ENCODE measurements at places on chromosomes 2 and 18.
A peak's percentile ranks its signal among the peaks of the same experiment; 100 is the strongest.

DNA sequence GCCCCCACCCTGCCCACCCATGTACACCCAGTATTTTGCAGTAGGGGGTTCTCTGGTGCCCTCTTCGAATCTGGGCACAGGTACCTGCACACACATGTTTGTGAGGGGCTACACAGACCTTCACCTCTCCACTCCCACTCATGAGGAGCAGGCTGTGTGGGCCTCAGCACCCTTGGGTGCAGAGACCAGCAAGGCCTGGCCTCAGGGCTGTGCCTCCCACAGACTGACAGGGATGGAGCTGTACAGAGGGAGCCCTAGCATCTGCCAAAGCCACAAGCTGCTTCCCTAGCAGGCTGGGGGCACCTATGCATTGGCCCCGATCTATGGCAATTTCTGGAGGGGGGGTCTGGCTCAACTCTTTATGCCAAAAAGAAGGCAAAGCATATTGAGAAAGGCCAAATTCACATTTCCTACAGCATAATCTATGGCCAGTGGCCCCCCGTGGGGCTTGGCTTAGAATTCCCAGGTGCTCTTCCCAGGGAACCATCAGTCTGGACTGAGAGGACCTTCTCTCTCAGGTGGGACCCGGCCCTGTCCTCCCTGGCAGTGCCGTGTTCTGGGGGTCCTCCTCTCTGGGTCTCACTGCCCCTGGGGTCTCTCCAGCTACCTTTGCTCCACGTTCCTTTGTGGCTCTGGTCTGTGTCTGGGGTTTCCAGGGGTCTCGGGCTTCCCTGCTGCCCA, 9.3 kb downstream of the PROC start:
- DNase-seq = no peak

GRCh38 chr2:54468673-54469072, 12.5 kb downstream of the SPTBN1 start:
- DNase-seq = no peak

GRCh38 chr2:68190991-68191731, 33.5 kb downstream of the PNO1 start:
- DNase-seq = peak; percentile 51

DNA sequence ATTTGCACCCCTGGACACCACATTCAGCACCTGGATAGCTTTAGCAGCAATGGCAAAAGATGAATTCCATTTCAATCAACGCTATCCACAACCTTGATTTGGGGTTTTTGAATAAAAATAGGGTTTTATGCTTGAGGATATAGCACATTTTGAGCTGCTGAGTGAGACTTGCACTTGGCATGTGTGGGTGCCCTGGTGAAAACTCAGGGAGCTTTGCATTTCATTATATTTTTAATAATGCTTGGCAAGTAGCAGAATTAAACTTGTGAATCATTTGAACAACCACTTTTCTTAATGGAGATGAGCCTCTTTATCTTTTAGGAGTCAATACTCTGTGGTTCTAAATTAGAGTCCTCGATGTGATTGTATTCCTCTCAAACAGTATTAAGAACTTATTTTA, 252.4 kb downstream of the PLCL1 start:
- no peak for DNase-seq

DNA sequence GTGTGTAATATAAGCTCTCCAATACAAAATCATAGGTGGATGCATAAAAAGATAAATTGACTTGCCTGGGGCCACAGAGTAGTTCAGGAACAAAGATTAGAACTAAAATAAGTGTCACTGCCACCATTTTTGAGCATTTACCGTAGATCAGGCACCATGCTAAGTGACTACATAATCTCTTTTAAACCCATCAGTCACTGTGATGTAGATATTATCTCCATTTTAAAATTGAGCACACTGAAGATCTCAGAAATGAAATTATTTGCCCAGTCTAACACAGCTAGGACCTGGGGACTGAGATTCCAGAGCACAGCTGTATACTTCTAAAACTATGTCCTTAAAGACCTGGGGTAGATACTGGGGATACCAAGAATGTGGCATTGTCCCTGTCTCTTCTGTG, 737.3 kb downstream of the CNTNAP5 start:
- DNase-seq = no peak

DNA sequence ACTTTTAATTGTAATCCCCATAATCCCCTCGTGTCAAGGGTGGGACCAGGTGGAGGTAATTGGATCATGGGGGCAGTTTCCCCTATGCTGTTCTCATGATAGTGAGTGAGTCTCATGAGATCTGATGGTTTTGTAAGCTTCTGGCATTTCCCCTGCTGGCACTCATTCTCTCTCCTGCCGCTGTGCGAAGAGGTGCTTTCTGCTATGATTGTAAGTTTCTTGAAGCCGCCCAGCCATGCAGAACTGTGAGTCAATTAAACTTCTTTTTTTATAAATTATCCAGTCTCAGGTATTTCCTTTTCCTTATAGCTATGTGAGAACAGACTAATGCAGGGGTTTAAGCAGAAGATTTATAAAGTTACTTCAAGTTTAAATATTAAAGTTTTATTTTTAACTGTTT, 655.2 kb downstream of the EPHA4 start:
- DNase-seq = no peak

- DNase-seq = peak; percentile 6
Observed at GRCh38 chr2:88709181-88709631, 17.7 kb downstream of the RPIA start.

GRCh38 chr2:157726946-157727345, 98.3 kb upstream of the ACVR1C start:
- no peak for DNase-seq

DNA sequence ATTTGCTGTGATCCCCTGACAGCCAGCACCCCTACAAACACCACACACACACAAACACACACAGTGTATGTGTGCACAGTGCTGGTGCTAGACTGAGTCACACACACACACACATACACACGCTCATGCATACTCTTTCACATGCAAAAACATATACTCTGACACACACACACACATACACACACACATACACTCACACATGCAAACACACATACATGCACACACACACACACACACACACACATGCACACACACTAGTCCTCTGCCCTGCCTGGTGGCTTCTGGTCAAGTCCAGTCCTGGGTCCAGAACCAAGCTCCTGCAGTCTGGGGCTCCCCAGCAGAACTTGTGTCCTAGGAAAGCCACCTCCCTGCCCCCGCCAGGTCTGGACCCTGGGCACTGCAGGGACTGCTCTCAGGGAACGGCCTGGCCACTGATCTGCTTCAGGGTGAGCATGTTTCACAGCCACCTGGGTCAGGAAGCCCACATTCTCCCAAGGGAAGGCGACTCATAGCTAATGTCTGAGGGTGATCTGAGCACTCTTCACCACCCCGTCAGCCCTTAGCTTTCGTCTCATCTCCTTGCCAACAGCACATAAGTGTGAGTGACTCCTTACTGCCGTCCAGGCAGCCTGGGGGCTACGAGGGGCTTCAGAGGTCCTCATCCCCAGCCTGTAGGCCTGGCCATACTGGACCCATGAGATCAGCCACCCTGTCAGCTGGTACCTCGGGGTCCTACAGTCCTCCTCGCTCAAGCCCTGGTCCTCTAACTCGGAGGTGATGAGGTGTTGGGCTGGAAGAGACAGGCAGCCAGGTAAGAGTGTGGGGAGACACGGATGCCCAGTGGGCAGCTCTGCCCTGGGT, 88.1 kb downstream of the MCFD2 start:
- peak; percentile 77 for DNase-seq

DNA sequence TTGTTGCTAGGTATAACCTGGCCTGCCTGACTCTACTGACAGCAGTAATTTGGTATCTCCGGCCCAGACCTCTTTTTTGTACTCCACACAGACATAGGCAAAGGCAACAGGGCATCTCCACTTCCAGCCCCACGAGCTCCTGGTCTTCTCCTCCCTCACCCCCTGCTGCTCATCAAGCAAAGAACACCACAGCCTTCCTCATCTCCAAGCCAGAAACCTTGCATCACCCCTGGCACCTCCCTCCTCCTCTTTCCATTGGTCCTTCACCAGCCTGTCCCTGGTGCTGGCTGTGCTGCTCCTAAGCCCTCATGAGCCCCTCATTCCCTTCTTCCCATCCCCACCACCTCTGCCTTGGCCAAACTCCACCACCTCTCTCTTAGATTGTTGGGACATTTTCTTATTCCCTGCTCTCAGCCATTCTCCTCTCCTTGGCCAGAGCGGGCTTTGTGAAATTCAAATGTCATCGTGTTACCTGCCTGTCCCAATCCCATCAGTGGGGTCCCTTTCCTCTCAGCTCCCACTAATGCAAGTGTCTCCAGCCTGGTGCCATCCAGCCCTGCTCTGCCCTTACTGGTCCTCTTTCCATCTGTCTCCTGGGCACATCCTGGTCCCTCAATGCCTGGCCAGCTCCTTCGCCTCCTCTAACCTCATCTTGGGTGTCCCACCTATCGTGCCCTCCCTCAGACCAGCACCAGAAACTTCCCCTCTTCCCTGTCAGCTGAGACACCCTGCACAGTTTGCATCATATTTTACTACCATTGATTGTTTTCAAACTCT, 77.4 kb downstream of the INHBB start:
- no peak for DNase-seq

GRCh38 chr2:169716238-169716886, 17.3 kb upstream of the KLHL23 start:
- DNase-seq = no peak

DNA sequence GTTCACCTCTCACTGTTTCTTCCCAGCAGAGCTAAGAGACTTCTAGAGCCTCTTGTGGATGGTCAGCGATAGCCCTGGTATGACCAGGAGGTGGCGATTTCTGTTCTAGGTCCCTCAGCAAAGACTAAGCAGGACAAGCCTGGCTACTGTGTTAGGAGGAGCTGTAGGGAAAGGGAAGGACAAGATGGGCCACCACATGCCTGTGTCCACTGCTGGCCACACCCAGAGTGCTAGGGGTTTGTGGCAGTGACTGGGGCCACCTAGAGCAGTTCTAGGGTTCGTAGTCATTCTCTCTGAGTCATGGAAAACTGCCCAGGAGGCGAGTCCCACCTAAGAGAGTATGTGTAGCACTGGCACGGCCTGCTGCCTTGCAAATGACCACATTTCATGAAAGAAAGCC, 179.4 kb downstream of the ALPK2 start:
- no peak for DNase-seq

DNA sequence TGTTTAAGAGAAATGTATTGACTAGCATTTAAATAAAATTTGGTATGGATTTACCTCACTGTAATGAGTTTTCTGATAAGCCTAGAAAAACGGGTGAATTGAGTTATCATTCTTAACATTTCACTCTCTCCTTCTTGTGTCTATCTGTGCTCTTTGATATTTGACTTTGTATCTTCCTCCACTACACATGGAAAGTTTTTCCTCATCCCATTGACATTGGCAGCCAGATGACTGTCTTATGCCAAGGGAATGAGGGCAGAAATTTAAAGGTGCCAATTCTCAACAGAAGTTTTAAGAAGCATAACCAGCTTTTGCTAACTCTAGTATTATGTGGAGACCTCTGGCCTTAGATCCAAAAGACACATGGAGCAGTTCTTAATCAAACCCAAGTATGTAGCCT, 376.6 kb downstream of the DSEL start:
- DNase-seq = no peak

DNA sequence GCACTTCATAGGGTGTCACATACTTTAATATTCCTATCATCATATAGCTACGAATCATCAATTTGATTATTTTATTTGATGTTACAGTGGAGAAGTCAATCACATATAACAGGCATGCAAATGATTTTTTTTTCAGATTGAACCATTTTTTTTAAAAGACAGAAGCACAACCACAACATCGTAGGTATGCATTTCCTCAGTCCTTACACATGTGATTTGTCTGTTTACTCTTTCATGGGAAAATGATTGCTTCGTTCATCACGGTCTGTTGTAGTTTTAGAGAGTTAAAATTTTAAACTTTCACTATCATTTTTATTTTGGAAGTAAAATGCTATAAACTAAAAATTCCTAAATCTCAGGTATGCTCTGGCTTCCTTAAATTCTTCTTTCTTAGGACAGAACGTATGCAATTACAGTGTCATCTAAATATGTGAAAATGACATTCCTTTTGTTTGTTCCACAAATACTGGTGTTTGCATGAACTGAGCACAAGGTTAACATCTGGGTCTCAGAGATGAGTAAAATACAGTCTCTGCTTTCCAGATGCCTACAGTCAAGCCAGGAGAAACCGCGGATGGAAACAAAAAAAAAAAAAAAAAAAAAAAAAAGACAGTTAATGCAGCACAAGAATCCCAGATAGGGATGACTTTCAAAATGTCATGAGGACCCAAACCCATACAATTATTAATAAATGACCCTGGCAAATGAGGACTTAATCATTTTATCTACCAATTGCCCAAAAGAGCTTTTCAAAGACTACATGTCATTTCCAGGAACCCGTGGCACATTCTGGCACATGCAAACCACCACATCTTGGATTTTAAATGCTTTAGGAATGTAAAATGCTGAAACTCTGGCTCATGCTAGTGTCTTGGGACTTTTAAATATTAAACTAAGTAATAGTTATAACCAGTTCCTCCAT, 201.2 kb downstream of the LRP1B start:
- no peak for DNase-seq

GRCh38 chr2:14137643-14138042, 494.9 kb upstream of the LRATD1 start:
- DNase-seq = no peak

GRCh38 chr18:79242246-79242645, 153.5 kb upstream of the NFATC1 start:
- no peak for DNase-seq

DNA sequence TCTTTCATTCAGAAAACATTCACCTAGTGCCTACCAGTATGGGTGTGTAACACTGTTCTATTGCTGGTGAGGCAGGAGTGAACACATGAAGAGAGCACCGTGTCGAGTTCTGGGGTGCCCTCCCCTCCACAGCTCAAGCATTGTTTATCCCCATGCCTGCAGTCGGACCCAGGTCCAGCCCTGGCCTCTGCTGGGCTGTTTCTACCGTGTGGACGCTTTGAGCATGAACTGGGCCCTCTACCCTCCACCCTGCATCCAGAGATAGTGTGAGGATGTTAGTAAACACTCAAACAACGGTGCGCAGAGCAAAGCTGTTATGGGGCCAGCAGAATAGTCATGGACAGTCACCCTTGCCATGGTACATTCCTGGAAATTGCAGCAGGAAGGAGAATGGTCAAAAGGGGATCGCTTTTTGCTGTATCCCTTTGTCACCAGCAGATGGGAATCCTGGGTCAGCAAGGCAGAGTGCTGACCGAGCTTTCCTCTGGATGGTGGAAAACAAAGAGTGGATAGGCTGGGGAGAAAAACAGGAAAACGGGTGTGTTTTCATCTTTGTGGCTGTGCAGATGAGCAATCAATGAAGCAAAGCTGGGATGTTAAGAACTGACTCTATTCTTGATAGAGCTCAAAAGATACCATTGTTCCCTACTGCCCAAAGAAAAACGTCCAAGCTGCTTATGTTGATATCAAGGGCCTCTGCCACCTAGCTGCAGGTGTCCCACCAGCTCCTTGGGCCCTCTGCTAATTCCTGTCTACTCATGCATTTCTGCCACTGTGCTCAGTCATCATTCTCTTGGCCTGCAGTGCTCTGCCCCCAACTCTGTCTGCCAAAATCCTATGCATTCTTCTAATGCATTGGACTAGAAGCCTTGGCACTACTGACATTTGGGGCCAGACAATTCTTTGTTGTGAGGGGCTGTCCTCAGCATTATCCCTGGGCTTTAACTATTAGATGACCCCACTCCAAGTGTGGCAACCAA, 38.7 kb downstream of the REEP1 start:
- no peak for DNase-seq

GRCh38 chr2:156526950-156527636, 90.9 kb downstream of the GPD2 start:
- no peak for DNase-seq

- DNase-seq = no peak
Observed at GRCh38 chr2:179861416-179862067, at the start of gene ZNF385B. ZNF385B (minus strand) TSS chr2:179861612.

All from brain microvascular endothelial cell (primary cell).